ENCODE measurements at places on chromosomes 6 and 20. TPM values are rescaled to one million over a fixed set of nuclear protein-coding genes. Genes with fewer than 3 reads are reported as not detected.

- H3K4me3 ChIP-seq, result no peak overlapping the region
- H3K27me3 ChIP-seq, result no peaks in the 10 kb centered on the region
- H3K27ac ChIP-seq, result no peak overlapping the region
- DNase-seq, result no peak
- peaks cover 9% of the 10 kb centered on the region for H3K4me1 ChIP-seq
- no peaks in the 10 kb centered on the region for H3K36me3 ChIP-seq
Observed at GRCh38 chr6:54191461-54191860, 80.2 kb downstream of the MLIP start.

GRCh38 chr6:84002226-84002625 lies 31.3 kb upstream of the MRAP2 start:
- no peaks in the 10 kb centered on the region for H3K36me3 ChIP-seq
- H3K4me1 ChIP-seq, result no peaks in the 10 kb centered on the region
- no peak overlapping the region for H3K27ac ChIP-seq
- H3K4me3 ChIP-seq, result no peak overlapping the region

- H3K27ac ChIP-seq, result no peak overlapping the region
- peaks cover 5% of the 10 kb centered on the region for H3K4me1 ChIP-seq
- H3K27me3 ChIP-seq, result no peaks in the 10 kb centered on the region
- H3K36me3 ChIP-seq, result no peaks in the 10 kb centered on the region
- no peak for DNase-seq
Observed at GRCh38 chr20:36644032-36644705, 1.8 kb downstream of the SLA2 start.

GRCh38 chr20:48338717-48339116 lies 489.1 kb downstream of the PREX1 start:
- peak overlapping the region; percentile 20 for H3K4me3 ChIP-seq
- no peaks in the 10 kb centered on the region for H3K36me3 ChIP-seq
- H3K27ac ChIP-seq, result peak overlapping the region; percentile 48
- peaks cover 19% of the 10 kb centered on the region for H3K4me1 ChIP-seq
- H3K27me3 ChIP-seq, result peaks cover 5% of the 10 kb centered on the region
- DNase-seq, result no peak

DNA sequence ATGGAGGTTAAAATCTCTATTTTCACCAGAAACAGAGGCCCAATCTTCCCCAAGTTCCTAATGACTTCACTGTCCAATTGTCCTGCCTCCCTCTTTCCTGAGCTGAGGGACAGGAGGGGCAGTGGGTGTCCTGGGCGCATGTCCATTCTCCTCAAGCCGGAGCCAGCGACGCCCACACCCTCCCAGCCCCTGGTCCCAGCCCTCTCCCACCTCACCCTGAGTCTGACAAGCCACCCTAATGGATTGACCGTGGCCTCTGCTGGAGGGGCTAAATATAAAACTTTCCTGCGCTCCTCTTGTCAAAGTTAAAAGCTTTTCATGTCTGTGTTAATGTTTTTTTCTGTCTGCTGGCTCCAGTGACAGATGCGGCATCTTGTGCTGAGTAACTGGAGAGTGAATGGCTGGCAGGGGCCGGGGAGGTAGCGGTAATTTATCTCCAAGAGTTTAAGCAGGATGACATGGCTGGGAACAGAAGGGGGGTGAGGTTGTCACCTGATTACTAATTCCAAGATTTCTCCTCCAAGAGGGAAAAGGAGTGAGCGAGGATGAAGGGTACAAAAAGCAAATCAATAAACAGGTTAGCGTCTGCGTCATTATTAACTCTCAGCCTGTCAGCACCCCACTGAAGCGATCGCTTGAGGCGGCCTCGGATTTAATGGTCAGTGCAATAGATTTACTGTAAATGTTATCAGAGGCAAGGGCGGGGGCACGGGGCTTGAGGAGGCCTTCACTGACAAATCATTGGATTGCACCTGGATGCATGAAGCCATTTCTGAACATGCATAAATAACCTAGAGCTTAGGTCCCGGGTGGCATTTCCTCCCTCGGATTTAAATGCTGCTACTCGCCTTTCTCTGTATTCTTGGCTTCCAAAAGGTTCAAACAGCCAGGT lies 118.1 kb upstream of the MAFB start:
- peak overlapping the region; percentile 15 for H3K4me3 ChIP-seq
- DNase-seq, result no peak
- no peaks in the 10 kb centered on the region for H3K36me3 ChIP-seq
- peaks cover 20% of the 10 kb centered on the region for H3K4me1 ChIP-seq

DNA sequence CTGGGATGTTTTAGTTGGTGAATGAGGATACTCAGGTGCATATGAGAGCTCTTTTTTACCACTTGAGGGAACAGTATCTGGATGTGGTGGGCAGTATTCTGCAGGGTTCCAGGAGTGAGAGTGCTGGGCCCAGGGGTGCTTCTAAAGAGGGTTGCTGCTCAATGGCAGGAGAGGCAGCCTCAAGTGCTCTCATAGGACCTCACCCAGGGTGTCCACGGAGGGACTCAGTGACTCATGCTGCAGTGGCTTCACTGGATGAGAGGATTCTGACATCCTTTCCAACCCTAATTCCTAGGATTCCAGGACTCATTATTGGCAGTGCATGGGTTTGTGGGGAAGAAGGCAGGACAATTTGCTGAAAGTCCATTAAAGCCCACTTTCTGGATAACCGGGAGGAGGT lies 176.6 kb upstream of the FERMT1 start:
- no peaks in the 10 kb centered on the region for H3K36me3 ChIP-seq
- peaks cover 2% of the 10 kb centered on the region for H3K4me1 ChIP-seq
- no peak for DNase-seq

- H3K4me3 ChIP-seq, result no peak overlapping the region
- no peaks in the 10 kb centered on the region for H3K27me3 ChIP-seq
- DNase-seq, result no peak
- no peaks in the 10 kb centered on the region for H3K36me3 ChIP-seq
- no peak overlapping the region for H3K27ac ChIP-seq
Observed at GRCh38 chr6:56383160-56383559, 135.8 kb upstream of the COL21A1 start.

DNA sequence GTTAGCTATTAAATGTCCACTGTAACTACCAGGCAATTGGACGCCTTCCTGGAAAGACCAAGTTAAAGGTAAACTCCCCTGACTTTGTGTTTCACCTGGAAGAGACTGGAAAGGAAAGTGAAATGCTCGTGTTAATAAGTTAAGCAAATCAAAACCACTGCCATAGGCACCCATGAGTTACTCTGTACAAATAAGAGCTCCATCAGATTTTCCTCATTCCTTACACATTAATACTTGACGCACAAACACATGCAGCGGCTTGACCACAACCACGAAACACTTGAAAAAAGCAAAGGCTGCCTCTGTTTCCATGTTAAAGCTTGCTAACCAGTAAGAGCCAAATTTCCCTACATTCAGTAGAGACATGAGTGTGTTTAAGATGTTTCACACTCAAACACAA lies 19.8 kb downstream of the GCM1 start:
- DNase-seq, result no peak
- H3K27ac ChIP-seq, result no peak overlapping the region
- H3K36me3 ChIP-seq, result no peaks in the 10 kb centered on the region

DNA sequence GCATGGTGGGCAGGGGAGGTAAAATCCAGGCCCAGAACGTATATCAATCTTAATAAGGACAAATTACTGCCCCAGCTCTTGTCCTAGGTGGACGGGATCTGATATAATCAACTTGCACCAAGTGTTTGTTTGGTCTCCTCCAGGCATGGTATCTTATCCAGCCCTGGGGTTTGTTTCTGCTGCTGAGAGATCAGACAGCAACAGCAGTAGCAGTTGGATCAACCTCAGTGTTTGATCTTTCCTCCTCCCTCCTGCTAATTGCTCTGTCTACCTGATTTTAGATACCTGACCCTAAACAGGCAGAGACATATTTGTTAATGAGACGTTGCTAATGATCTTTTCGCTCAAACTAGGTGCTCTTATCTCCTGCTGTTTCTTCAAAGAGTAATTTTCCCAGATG lies 100.4 kb upstream of the BACH2 start:
- no peaks in the 10 kb centered on the region for H3K27me3 ChIP-seq
- H3K27ac ChIP-seq, result no peak overlapping the region
- no peak overlapping the region for H3K4me3 ChIP-seq
- DNase-seq, result no peak

DNA sequence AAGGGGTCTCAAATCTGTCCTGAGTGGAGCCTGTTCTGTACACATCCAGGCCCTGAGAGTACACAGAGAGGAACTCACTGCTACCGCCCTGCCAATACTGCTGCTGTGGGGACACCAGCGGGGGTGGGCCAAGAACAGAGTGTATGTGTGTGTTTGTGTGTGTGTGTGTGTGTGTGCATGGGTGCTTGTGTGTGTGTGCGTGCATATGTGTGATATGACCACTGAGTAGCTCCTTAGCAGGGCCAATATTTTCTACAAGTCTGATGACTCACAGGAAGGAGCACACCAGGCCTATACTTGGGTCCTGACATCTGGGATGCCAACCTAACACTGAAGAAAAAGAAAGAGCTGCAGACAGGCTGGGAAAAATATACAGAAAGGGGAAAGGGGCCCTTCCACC lies 1.4 kb downstream of the RAET1E start:
- no peak overlapping the region for H3K27ac ChIP-seq
- H3K4me1 ChIP-seq, result peaks cover 5% of the 10 kb centered on the region
- H3K36me3 ChIP-seq, result no peaks in the 10 kb centered on the region
- no peak for DNase-seq
- H3K4me3 ChIP-seq, result no peak overlapping the region
- peaks cover 69% of the 10 kb centered on the region for H3K27me3 ChIP-seq

GRCh38 chr6:40196135-40196518 lies 261.9 kb upstream of the MOCS1 start:
- H3K4me1 ChIP-seq, result no peaks in the 10 kb centered on the region
- H3K27me3 ChIP-seq, result peaks cover 32% of the 10 kb centered on the region
- H3K4me3 ChIP-seq, result no peak overlapping the region
- DNase-seq, result no peak

DNA sequence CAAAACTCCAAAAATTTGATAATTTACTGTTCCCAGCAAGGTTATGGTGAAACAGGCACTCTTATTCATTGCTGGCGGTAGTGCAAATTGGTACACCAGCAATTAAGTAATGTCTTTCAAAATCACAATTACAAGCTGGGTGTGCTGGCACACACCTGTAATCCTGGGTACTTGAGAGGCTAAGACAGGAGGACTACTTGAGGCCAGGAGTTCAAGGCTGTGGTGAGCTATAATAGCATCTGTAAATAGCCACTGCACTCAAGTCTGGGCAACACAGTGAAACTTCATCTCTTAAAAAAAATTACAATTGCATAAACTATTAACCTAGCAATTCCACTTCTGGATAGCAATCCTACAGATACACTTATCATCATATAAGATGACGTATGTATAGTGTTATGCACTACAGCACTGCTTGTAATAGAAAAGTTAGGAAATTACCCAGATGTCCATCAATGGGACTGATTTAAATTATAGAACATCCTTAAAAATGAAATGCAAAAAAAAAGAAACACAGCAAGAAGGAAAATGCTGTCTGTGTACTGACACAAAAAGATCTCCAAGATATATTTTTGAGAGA lies 31.4 kb downstream of the NCOA6 start:
- no peak for DNase-seq
- no peak overlapping the region for H3K4me3 ChIP-seq
- H3K27me3 ChIP-seq, result no peaks in the 10 kb centered on the region
- peaks cover 6% of the 10 kb centered on the region for H3K36me3 ChIP-seq

DNA sequence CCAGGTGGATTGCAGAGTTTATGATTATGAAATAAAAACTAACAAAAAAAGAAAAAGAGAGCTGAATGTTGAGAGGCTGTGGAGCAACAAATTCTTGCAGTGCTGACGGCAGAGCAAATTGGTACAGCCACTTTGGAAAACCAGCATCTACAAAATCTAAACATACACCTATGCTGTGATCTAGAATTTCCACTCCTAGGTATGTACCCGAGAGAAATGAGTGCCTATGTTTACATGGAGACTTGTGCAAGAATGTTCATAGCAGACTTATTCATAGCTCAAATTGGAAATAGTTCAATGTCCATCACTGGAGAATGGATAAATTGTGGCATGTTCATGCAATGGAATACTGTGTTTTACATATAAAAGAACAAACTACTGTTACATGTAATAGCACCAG lies 3.0 kb upstream of the BLCAP start:
- H3K36me3 ChIP-seq, result no peaks in the 10 kb centered on the region
- peaks cover 24% of the 10 kb centered on the region for H3K4me1 ChIP-seq
- H3K27ac ChIP-seq, result no peak overlapping the region

DNA sequence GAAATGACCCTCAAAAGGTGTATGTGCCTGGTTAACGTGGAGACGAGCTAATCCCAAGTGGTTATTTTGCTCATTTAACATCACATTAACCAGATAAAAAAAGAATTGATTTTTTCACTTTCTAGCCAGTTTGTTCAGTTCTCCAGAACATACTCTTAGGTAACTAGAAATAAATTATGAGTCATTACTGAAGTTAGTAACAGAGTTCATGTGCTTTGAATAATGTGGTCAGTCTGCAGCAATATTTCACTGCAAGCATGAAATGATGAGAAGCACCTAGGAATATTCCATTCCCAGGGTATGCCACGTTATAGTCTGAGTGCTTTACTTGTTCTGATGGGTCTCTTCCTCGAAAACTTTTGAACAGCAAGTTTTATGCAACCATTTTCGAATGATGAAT lies 138.3 kb upstream of the INSM1 start:
- no peaks in the 10 kb centered on the region for H3K36me3 ChIP-seq
- H3K27me3 ChIP-seq, result peaks cover 32% of the 10 kb centered on the region
- no peak for DNase-seq

DNA sequence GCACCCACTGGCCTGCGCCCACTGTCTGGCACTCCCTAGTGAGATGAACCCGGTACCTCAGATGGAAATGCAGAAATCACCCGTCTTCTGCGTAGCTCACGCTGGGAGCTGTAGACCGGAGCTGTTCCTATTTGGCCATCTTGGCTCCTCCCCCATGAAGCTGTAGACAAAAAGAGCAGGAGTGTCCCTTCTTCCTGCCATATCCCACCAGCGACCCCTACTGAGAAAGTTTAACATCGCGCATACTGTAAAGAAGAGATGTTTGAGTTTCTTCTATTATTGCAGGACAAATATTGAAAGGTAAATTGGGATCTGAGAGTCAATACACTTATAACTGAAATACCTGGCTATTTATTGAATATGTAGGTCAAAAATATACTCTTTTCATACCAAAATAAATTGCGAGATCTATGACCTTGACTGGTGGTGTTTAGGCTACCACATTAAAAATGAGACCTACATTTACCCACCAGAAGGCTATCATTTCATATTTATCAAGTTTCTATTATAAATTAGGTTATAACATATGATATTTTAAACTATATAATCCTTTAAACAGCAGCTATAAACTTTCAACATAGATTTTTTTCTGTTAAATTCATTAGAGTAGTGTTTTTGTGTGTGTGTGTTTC lies 586.3 kb downstream of the HTR1B start:
- peak; percentile 71 for DNase-seq
- H3K27me3 ChIP-seq, result peaks cover 2% of the 10 kb centered on the region
- H3K4me3 ChIP-seq, result peak overlapping the region; percentile 87
- peaks cover 12% of the 10 kb centered on the region for H3K36me3 ChIP-seq
- no peaks in the 10 kb centered on the region for H3K4me1 ChIP-seq

Gene HLA-DQB1
- total RNA-seq, result 9.8 TPM

Gene SRSF12
- total RNA-seq, result 12.4 TPM

Gene CDKAL1
- total RNA-seq, result 22.6 TPM

Gene BANF2
- total RNA-seq, result not detected

Gene CCN2
- 683 TPM for total RNA-seq
